ENCODE measurements at places on chromosomes 16 and 17. TPM values are rescaled to one million over a fixed set of nuclear protein-coding genes. Genes with fewer than 3 reads are reported as not detected.

- H3K27ac ChIP-seq = no peak overlapping the region
- H3K4me3 ChIP-seq = no peak overlapping the region
- no peak for DNase-seq
- no peaks in the 10 kb centered on the region for H3K4me1 ChIP-seq
Observed at GRCh38 chr16:51228097-51228659, 77.1 kb upstream of the SALL1 start.

- H3K27ac ChIP-seq = no peak overlapping the region
- H3K4me1 ChIP-seq = peaks cover 12% of the 10 kb centered on the region
- no peak for DNase-seq
- no peak overlapping the region for H3K4me3 ChIP-seq
- no peaks in the 10 kb centered on the region for H3K27me3 ChIP-seq
- H3K36me3 ChIP-seq = no peaks in the 10 kb centered on the region
Observed at GRCh38 chr17:35766903-35767510, 6.3 kb downstream of the C17orf50 start.

GRCh38 chr17:37278247-37278894 is 97.4 kb upstream of the C17orf78 start:
- H3K27ac ChIP-seq = no peak overlapping the region
- H3K36me3 ChIP-seq = no peaks in the 10 kb centered on the region
- H3K27me3 ChIP-seq = no peaks in the 10 kb centered on the region
- no peak for DNase-seq

GRCh38 chr17:2023692-2024571 is 1.2 kb downstream of the RTN4RL1 start:
- peaks cover 33% of the 10 kb centered on the region for H3K4me1 ChIP-seq
- H3K27me3 ChIP-seq = no peaks in the 10 kb centered on the region
- peak overlapping the region; percentile 58 for H3K27ac ChIP-seq
- peak overlapping the region; percentile 60 for H3K4me3 ChIP-seq
- H3K36me3 ChIP-seq = no peaks in the 10 kb centered on the region
- DNase-seq = no peak

GRCh38 chr17:75001915-75002843 is 10.3 kb upstream of the MRPL58 start:
- no peaks in the 10 kb centered on the region for H3K4me1 ChIP-seq
- no peak for DNase-seq
- no peak overlapping the region for H3K27ac ChIP-seq

DNA sequence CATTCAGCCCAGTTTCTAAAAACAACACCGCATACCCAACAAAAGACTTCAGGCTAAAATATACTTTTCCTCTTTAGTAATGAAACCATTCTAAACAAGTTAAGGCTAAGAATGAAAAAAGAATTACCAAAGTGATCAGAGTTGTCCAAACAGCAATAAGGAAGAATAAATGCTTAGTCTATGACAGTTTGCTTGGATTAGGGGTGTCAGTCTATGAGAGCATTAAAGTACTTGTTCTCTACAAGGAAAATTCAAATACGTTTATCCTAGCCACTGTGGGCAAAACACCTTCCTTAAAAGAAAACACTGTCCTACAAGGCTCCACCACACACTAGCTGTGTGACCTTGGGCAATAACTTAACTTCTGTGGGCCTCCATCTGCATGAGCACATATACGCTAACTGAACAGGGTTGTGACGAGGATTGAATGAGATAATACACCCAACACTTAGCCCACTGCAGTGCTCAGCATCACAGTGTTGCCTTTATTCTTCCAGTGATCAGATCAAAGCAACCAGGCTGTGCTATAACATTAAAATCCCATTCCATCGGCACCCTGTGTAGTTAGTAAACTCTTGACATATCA is 53.6 kb downstream of the TEX2 start:
- peaks cover 11% of the 10 kb centered on the region for H3K36me3 ChIP-seq
- DNase-seq = no peak
- peaks cover 11% of the 10 kb centered on the region for H3K4me1 ChIP-seq
- no peaks in the 10 kb centered on the region for H3K27me3 ChIP-seq

GRCh38 chr16:14004031-14004728 is 66.9 kb upstream of the MRTFB start:
- peak overlapping the region; percentile 74 for H3K27ac ChIP-seq
- H3K4me3 ChIP-seq = no peak overlapping the region
- H3K4me1 ChIP-seq = peaks cover 34% of the 10 kb centered on the region
- H3K27me3 ChIP-seq = no peaks in the 10 kb centered on the region
- no peak for DNase-seq
- H3K36me3 ChIP-seq = no peaks in the 10 kb centered on the region

- H3K4me3 ChIP-seq = no peak overlapping the region
- H3K4me1 ChIP-seq = peaks cover 70% of the 10 kb centered on the region
- no peaks in the 10 kb centered on the region for H3K27me3 ChIP-seq
- no peak overlapping the region for H3K27ac ChIP-seq
- no peaks in the 10 kb centered on the region for H3K36me3 ChIP-seq
Observed at GRCh38 chr16:24753437-24753836, 24.0 kb downstream of the TNRC6A start.

DNA sequence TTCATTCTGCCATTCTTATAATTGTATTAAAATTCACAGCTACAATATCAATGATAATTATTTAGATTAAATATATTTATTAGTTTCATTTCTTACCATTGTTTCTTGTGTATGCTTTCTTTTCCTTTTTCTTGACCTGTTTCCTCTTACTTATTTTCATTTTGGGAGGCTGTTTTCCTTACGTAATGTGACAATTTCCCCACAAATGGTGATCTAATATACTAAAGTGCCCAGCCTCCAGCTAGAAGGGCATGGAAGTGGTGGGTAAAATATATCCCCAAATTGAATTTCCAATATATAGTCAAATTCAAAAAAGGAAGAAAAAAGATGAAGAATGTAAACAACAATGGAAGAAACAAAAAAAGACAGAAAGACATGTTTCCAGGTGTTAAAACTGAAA is 1.5 kb upstream of the ABCA6 start:
- peaks cover 11% of the 10 kb centered on the region for H3K4me1 ChIP-seq
- no peaks in the 10 kb centered on the region for H3K27me3 ChIP-seq
- no peak for DNase-seq
- no peak overlapping the region for H3K4me3 ChIP-seq

CLEC3A gene
- not detected for total RNA-seq

TMEM92 gene
- total RNA-seq = 0.74 TPM

TLCD1 gene
- total RNA-seq = 2.9 TPM

TPSG1 gene
- not detected for total RNA-seq

NPB gene
- total RNA-seq = 4.7 TPM

TBC1D3H gene
- total RNA-seq = not detected

All from vagina (tissue), 2 donors.